Activated T-cell treated with anti-CD3 and anti-CD28 coated beads, Interleukin-2, amount 50 U/mL, for 4 hours (primary cell): ENCODE measurements at places on chromosomes 1 and 21. TPM values are rescaled to one million over a fixed set of nuclear protein-coding genes. Genes with fewer than 3 reads are reported as not detected.

ARMH1 gene
- 49.5 TPM for total RNA-seq

CXADR gene
- 0.30 TPM for total RNA-seq

FAM177B gene
- total RNA-seq = not detected

PLD5 gene
- total RNA-seq = not detected

MEX3A gene
- 0.66 TPM for total RNA-seq

CA6 gene
- total RNA-seq = 0.14 TPM

NUP210L gene
- 0.08 TPM for total RNA-seq

RNU1-2 gene
- total RNA-seq = 1,622 TPM

GSTM1 gene
- total RNA-seq = 30.4 TPM

FMN2 gene
- total RNA-seq = not detected

SGIP1 gene
- total RNA-seq = not detected

DPH5 gene
- 73.7 TPM for total RNA-seq

FAM72C gene
- total RNA-seq = 3.6 TPM

ZNF695 gene
- total RNA-seq = 0.29 TPM

GUCA2B gene
- not detected for total RNA-seq

LGR6 gene
- 0.21 TPM for total RNA-seq

RPTN gene
- not detected for total RNA-seq

PERM1 gene
- total RNA-seq = not detected

NFASC gene
- total RNA-seq = 0.13 TPM

FLG2 gene
- not detected for total RNA-seq

DNASE2B gene
- not detected for total RNA-seq
